ENCODE measurements at places on chromosomes 13 and 19.

DNA sequence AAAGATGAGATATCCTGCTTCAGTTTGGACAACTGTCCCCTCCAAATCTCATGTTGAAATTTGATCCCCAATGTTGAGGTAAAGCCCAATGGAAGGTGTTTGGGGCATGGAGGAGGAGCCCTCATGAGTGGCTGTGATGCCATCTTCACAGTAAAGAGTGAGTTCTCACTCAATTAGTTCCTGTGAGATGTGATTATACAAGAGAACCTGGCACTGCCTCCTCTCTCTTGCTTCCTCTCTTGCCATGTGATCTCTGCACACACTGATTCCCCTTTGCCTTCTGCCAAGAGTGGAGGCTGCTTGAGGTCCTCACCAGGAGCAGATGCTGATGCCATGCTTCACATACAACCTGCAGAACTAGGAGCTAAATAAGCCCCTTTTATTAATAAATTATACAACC lies 86.9 kb downstream of the HSPH1 start:
- no peak for DNase-seq

DNA sequence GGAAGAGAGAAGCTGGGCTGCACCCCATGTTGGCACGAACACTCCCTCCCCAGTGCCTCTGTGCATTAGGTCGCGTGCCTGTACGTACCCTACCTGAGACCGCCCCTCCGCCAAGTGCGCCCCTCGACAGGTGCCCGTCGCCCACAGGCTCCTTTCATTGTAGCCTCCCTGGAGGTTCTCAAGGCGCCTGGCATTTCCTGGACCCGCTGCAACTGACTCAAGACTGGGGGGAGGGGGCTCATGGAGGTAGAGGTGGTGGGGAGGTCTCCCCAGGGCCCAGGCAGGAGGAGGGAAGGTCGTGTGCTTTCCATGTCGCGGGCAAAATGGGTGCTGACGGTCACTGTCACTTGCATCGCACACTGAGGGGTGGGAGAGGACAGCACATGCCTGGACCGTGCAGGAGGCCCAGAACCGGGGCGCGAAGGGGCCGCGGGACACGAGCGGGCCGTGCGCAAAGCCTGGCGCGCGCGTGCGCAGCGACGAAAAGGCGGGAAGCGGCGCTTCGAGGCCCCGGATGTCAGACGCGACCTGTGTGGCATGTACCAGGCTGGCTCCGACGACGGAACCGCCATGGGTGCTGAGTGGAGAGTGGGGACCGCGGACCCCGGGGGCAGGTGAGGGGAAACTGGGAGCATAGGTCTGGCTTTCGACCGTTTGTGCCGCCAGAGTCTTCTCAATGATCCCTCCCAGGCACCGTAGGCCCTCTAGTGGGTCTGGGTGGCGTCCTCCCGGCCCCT lies 16.5 kb downstream of the NFIX start:
- DNase-seq, result no peak

GRCh38 chr13:80952158-80952557 lies 611.2 kb upstream of the SPRY2 start:
- no peak for DNase-seq

GRCh38 chr19:29318581-29318980 lies 105.6 kb upstream of the UQCRFS1 start:
- DNase-seq, result no peak

GRCh38 chr13:47175172-47175866 lies 278.5 kb upstream of the HTR2A start:
- DNase-seq, result no peak
